Activated CD4-positive, alpha-beta T cell treated with anti-CD3 and anti-CD28 coated beads, Interleukin-2, amount 50 U/mL, for 1 hour (primary cell): ENCODE measurements at places on chromosomes 13 and 19.
A peak's percentile ranks its signal among the peaks of the same experiment; 100 is the strongest.

DNA sequence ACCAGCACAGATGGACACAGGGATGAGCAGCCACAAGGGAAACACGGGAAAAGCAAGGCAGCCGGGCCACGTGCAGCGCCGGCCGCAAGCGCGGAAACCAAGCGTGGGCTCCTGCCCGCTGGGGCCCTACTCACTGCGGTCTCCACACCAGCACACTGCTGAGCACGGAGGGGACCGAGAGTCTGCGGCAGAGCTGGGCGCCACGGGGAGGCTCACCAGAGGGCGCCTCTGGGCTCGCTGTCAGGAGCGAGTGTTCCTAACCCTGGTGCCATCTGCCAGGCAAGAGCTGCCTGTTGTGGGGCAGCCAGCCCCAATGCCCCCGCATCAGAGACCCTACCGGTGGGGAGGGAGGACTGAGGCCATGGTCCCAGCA lies 26.5 kb downstream of the MPND start:
- peak; percentile 75 for DNase-seq

GRCh38 chr19:41755328-41755913 lies at the start of gene CEACAM6:
CEACAM6 (plus strand) TSS chr19:41755530; CDS start chr19:41755639, 109 bp downstream.
- DNase-seq: no peak

- DNase-seq: no peak
Measured at GRCh38 chr13:71546881-71547280, 320.1 kb downstream of the DACH1 start.

DNA sequence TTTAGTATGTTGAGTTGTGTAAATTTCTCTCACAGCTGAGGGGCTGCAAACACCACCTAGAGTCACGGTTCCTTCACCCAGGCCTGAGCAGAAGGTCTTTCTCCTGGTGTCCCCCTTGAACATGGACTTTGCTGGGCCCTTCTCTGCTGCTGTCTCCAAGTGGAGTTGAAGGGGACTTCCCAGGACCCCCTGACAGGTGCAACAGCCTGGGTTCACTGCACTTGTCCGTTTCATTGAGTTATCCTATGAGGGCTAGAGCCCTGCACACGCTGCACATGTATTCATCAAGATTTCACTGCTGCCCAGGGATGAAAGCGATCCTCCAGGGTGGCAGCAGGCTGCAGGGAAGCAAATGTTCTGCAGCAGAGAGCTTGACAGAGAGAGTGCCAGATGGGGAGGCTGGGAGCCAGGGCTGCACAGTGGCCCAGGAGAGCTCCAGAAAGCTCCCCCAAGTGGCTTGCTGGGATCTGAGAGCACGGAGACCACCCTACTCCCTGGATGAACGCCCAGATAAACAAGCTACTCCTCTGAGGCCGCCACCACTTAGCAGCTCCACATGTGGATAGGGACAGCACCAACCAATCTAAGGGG lies 10.3 kb downstream of the TMEM272 start:
- DNase-seq: no peak

- no peak for DNase-seq
Measured at GRCh38 chr13:30585748-30586262, 31.9 kb upstream of the USPL1 start.

GRCh38 chr13:58704953-58705352 lies 1073.4 kb downstream of the PCDH17 start:
- no peak for DNase-seq

DNA sequence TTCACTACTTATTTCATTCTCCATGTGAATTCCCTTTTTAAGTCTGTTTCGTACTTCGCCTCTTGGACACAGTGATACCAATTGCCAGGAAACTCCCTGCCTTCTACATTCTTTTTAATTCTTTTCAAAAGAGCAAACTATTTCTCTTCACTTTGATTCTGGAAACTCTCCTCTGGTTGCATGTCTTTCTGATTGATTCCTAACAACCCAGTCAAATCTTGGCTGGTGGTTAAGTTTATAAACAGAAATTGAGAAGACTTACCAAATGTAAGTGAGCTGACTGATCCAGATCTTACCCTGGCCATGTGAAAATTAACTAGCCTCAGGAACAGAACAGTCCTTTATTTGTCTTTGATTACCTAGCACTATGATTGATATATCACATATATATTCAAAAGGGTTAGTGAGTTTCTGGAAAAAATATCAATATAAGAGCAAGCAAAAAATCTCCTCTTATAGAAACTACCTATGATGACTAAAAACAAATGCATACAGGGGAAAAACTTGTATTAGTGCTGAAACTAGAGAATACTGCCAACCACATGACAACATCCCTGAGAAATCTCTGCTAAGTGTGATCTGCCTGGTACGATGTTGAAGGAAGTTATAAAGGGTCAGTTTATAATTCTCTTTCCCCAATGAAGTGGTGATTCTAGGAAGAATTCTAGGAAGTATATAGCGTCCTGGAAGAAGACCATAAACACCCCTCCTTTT lies 152.6 kb upstream of the HTR2A start:
- no peak for DNase-seq

- DNase-seq: no peak
Measured at GRCh38 chr13:113022745-113023574, 53.9 kb downstream of the MCF2L start.

DNA sequence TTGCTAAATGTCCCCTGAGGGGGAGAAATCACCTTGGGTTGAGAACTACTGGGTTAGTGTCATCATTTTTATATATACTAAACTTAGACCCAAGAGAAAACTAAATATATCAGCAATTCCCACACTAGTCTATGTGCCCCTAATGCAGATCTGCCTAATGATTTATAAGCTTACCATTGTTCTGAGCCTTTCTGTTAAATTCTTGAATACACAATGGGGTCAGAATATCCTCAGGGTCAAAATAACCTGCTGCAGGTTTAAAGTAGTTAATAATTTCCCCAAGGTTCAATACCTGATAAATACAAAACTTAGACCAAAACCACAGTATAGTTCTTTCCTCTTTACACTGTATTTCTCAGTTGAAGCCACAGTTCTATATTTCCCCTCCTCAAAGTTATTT lies 4.6 kb downstream of the VWA8 start:
- DNase-seq: no peak

DNA sequence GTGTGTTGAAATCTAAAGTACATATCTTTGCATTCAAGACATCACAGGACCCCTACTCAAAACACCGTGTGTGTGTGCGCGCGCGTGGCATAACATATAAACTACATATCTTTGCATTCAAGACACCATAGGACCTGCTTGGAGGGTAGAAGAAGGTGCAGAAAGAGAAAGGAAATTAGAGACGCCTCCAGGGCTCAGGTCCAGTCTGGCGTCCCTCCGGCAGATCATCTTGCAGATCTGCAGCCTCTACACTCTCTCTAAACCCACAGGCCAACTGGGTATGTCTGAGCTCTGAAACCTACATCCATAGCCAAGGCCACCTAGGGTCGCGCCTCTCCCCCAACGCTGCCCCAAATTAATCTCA lies 659 bp upstream of the PAFAH1B3 start:
- DNase-seq: no peak

DNA sequence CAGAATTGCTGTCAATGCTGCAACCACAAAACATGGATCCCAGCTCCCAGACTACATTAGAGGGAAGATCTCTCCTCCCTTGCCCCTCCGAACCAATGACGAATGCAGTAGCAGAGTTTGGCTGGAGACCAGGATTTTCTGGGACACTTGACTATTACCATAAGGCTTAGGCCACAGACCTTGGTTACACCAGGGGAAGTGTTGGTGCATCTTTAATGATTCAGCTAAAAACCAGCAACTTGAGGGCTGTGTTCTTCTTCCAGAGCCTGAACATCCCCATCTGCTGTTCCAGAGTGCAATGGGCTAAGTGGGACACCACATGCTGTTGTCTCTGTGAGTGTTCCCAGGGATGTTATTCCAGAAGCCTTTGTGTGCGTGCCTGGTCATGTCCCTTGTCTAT lies 528.2 kb downstream of the LMO7 start:
- DNase-seq: no peak

- DNase-seq: peak; percentile 63
Measured at GRCh38 chr19:42270346-42271044, 1.4 kb downstream of the CIC start.

DNA sequence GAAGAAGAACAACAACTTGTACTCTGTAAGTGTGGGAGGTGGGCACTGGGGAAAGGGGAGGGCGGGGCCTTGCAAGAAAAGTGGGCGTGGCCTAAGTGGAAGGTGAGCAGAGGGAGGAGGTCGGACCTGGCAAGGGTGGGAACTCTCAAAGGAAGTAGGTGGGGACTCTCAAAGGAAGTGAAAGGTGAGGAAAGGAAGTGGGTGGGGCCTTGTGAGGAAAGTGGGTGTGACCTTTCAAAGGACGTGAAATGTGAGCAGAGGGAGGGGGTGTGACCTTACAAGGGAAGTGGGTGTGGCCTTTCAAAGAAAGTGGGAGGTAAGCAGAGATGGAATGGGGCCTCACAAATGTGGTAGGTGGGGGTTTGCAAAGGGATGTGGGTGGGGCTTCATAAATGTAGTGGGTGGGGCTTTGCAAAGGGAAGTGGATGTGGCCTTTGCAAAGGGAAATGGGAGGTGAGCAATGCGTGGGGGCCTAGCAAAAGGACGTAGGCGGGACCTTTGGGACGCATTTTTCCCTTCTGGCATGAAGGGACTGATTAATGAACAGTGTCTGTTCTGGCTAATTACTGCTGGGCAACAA lies 25.9 kb downstream of the ACSBG2 start:
- DNase-seq: peak; percentile 2

GRCh38 chr13:66200555-66200954 lies 1029.6 kb downstream of the PCDH9 start:
- no peak for DNase-seq

DNA sequence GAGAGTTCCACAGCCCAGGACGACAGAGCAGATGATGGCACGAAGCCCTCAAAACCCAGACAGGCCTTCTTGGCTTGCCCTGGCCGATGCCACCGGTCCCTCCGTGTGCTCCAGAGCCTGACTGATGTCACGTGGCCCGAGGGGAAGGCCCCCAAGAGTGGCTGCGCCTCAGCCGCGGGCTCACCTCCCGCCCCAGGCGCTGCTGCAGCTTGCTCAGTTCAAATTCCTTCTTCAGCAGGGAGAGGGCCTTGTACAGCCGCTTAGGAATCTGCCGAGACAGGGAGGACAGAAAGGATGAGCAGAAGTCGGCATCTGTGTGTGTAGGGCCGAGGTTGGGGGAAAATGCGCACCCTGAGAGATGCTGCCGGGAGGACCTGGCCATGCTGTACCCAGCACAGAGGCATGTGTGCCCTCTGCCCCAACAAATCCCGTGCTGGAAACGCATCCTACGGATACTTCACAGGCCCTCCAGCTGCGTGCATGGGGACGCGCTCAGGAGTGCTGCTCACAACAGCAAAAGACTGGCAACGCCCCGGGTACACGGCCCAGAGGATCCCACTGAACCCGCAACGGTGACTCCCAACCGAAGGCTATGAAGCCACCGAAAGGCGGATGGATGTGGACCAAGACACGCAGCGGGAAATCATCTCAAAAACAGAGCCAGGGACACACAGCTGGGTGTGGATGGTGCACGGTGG lies 12.9 kb downstream of the LONP1 start:
- no peak for DNase-seq

- DNase-seq: no peak
Measured at GRCh38 chr19:16038196-16038695, 38.0 kb upstream of the TPM4 start.

GRCh38 chr13:110617321-110618072 lies 2.2 kb downstream of the NAXD start:
- no peak for DNase-seq

DNA sequence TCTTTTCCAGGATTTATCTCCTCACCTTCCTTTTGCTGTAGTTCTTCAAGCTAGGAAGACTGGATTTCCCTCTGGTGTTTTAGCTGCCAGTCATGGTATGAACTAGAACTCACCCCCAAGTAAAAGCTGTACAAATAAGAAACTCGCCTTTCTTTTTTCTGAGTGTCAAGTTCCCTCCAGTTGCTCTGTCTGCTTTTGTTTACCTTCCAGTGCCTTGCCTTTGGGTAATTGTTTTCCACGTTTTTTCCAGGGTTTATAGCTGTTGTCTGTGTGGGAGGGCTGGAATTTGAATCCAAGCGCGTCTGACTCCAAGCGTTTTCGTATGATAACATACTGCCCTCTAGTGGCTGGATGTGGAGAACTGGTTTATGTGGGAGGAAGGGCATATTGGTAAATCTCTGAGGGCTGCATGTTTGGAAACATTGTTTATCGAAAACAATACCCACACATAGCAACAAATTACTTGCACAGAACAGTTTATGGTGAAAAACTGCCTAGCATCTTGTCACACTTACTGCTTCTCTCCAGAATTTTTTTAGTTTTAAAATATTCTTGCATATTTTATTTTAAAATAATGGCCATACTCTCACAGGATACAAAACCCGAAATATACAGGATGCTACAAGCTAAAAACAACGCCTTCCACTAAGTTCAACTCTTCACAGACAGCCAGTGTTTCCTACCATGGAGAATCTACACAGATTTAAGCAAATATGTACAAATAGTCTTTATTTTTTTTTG lies 19.2 kb downstream of the RCN3 start:
- DNase-seq: peak; percentile 49

DNA sequence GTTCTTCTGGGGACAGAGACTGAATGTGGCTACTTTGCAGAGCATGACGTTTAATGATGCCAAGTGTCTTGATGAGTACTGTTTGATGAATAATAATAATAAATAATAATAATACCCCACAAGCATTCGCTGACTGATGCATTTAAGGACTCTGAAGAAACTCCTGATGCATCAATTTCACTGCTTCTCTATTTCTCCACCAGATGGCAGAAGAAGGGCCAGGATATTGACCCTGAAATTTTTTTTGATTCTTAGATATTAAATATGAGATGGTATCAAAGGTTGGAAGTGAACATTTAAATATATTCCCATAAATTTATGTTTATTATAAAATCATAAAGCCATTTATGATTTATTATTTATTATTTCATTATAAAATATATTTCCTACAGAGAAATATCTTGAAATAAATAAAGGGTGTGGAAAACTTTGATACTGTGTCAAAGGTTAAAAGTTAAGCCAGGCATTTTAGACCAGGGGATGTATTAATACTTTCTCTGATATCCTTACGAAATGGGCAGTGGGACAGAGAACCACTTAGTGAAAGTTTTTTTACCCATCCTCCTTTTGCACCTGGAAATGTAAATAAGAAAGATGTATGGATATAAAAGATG lies 170.9 kb downstream of the LACC1 start:
- no peak for DNase-seq

- DNase-seq: no peak
Measured at GRCh38 chr13:81406639-81407292, 1065.8 kb upstream of the SPRY2 start.
